ENCODE measurements at places on chromosomes 2 and 18. TPM values are rescaled to one million over a fixed set of nuclear protein-coding genes. Genes with fewer than 3 reads are reported as not detected.

DNA sequence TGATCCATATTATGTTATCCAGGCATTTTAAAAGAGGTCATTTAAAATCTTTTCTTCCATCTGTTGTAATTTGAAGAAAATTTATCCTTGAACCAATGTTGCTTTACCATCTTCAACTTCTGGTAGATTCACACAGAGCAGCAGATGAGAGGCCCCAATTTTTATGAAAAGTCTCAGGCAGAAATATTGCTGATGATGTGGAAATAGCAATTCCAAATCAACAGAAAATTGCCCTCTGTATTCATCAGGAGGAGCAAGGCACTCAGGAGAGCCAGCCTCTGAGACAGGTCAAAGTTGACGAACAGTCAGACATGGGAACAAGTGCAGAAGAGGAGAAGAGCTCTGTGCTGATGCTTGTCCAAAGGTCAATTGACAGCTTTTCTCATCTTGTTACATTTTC, 444.9 kb downstream of the NCKAP5 start:
- no peaks in the 10 kb centered on the region for H3K36me3 ChIP-seq
- H3K27ac ChIP-seq, result no peak overlapping the region
- no peaks in the 10 kb centered on the region for H3K4me1 ChIP-seq
- H3K27me3 ChIP-seq, result no peaks in the 10 kb centered on the region
- no peak overlapping the region for H3K4me3 ChIP-seq

- no peak overlapping the region for H3K27ac ChIP-seq
- H3K27me3 ChIP-seq, result no peaks in the 10 kb centered on the region
- H3K36me3 ChIP-seq, result no peaks in the 10 kb centered on the region
- peaks cover 6% of the 10 kb centered on the region for H3K4me1 ChIP-seq
- no peak for DNase-seq
These were observed 3.1 kb upstream of the MOB1A start for GRCh38 chr2:74181739-74182138.

- no peaks in the 10 kb centered on the region for H3K36me3 ChIP-seq
- DNase-seq, result no peak
- no peaks in the 10 kb centered on the region for H3K4me1 ChIP-seq
- no peak overlapping the region for H3K27ac ChIP-seq
- no peak overlapping the region for H3K4me3 ChIP-seq
These were observed 10.8 kb downstream of the ECEL1 start for GRCh38 chr2:232476791-232477190.

GRCh38 chr2:134466141-134466540, 212.3 kb downstream of the MGAT5 start:
- H3K36me3 ChIP-seq, result no peaks in the 10 kb centered on the region
- peaks cover 3% of the 10 kb centered on the region for H3K4me1 ChIP-seq
- no peak overlapping the region for H3K27ac ChIP-seq
- no peak overlapping the region for H3K4me3 ChIP-seq
- no peaks in the 10 kb centered on the region for H3K27me3 ChIP-seq

- no peaks in the 10 kb centered on the region for H3K4me1 ChIP-seq
- H3K4me3 ChIP-seq, result no peak overlapping the region
- H3K27ac ChIP-seq, result no peak overlapping the region
- DNase-seq, result no peak
These were observed 99.8 kb upstream of the KCNH7 start for GRCh38 chr2:162938387-162938786.

DNA sequence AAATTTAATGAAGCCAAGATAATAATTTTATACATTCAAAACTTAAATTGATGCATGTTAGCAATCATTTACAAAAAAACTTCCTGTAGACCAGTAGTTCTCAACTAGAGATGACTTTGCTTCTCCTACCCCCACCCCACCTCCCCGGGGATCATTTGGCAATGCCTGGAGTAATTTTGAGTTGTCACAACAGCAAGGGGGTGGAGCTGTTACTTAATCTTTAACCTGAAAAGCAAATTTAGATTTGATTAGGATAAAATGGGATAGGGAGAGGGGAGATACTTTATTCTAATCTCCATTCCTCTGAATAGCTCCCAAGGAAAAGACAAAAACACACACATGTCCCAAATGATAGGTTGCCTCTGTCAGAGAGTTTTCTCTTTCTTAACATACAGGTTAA, 4.2 kb downstream of the SLC40A1 start:
- no peaks in the 10 kb centered on the region for H3K27me3 ChIP-seq
- no peak for DNase-seq
- H3K36me3 ChIP-seq, result peaks cover 2% of the 10 kb centered on the region
- peaks cover 15% of the 10 kb centered on the region for H3K4me1 ChIP-seq

GRCh38 chr2:136787970-136788369, 22.6 kb downstream of the THSD7B start:
- no peaks in the 10 kb centered on the region for H3K36me3 ChIP-seq
- H3K27me3 ChIP-seq, result no peaks in the 10 kb centered on the region
- no peaks in the 10 kb centered on the region for H3K4me1 ChIP-seq
- H3K27ac ChIP-seq, result no peak overlapping the region

GRCh38 chr2:53880756-53881155, 21.0 kb upstream of the GPR75 start:
- no peak overlapping the region for H3K4me3 ChIP-seq
- H3K27me3 ChIP-seq, result no peaks in the 10 kb centered on the region
- no peak for DNase-seq
- H3K27ac ChIP-seq, result no peak overlapping the region
- H3K36me3 ChIP-seq, result peaks cover 14% of the 10 kb centered on the region
- no peaks in the 10 kb centered on the region for H3K4me1 ChIP-seq

DNA sequence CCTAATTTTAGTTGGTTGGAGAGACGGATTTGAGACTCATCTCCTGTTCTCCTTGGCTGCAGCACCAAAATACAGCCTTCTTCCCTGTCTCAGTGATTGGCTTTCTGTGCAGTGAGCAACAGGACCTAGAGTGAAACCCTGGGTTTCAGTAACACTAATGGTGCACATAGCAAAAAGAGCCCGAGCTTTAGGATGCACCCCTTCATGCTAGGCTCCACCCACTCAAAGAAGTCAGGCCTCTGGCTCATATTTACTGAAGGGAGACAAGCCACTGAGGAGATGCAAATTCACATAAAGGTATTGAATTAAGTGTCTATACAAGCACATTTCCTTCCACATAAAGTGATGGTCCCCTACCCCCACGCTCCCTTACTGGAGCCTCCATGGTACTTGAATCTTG, 131.9 kb upstream of the CHAC2 start:
- no peaks in the 10 kb centered on the region for H3K36me3 ChIP-seq
- H3K27me3 ChIP-seq, result no peaks in the 10 kb centered on the region
- no peak for DNase-seq
- no peak overlapping the region for H3K4me3 ChIP-seq
- no peak overlapping the region for H3K27ac ChIP-seq
- H3K4me1 ChIP-seq, result no peaks in the 10 kb centered on the region

DNA sequence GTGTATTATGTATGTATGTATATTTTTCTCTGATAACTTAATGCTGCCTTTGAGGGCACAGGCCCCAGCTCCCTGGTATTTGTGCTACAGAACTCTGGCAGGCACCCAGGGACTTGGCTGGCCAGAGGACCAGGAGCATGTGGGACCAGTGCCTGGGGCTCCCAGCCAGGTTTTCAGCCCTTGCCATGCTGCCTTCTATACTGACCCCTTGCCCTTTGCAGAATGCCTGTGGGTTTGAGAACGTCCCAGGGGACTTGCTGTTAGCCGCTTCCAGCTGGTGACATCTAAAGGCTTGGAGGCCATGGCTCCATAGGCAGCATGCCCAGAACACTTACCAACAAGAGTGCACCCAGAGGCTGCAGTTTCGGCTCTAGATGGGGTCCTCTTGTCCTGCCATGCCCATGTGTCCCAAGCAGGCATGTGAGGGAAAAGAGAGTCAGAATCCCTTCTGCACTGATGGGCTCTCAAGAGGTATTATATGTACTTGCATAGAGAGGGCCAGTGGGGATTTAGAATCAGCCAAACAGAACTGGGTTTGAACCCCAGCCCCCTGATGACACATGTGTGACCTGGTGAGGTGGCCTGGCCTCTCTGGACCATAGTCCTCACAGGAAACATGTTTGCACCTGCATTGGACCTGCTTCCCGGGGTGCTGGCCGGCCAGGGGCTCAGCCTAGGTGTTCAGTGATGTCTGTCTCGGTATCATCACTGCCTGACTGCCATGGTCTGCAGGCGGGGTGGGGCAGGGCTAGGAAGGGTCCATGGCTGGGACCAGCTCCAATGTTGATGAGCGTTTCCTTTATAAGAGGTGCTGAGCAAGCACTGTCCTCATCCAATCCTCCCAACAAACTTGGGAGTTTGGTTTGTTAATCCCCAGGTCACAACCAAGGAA, 119.2 kb upstream of the FHL2 start:
- H3K4me1 ChIP-seq, result peaks cover 2% of the 10 kb centered on the region
- H3K27me3 ChIP-seq, result no peaks in the 10 kb centered on the region
- no peak overlapping the region for H3K4me3 ChIP-seq
- no peaks in the 10 kb centered on the region for H3K36me3 ChIP-seq
- no peak for DNase-seq
- no peak overlapping the region for H3K27ac ChIP-seq

- H3K27me3 ChIP-seq, result no peaks in the 10 kb centered on the region
- H3K4me3 ChIP-seq, result no peak overlapping the region
- H3K36me3 ChIP-seq, result no peaks in the 10 kb centered on the region
These were observed 377.8 kb upstream of the HS6ST1 start for GRCh38 chr2:128696421-128696820.

GRCh38 chr2:47024046-47024445, 108.4 kb upstream of the MCFD2 start:
- peaks cover 68% of the 10 kb centered on the region for H3K36me3 ChIP-seq
- H3K27ac ChIP-seq, result no peak overlapping the region
- DNase-seq, result no peak
- no peak overlapping the region for H3K4me3 ChIP-seq
- H3K4me1 ChIP-seq, result no peaks in the 10 kb centered on the region

KIF1A gene
- 0.71 TPM for total RNA-seq

SERPINB11 gene
- total RNA-seq, result not detected

MROH2A gene
- total RNA-seq, result not detected

FBXO48 gene
- total RNA-seq, result 1.9 TPM

AQP12A gene
- total RNA-seq, result not detected

SCN7A gene
- 39.8 TPM for total RNA-seq

Measured in lung (tissue), 17 donors.